ENCODE measurements at places on chromosomes 4 and X. TPM values are rescaled to one million over a fixed set of nuclear protein-coding genes. Genes with fewer than 3 reads are reported as not detected.

The BEND4 gene
- 0.03 TPM for total RNA-seq

The LUZP4 gene
- not detected for total RNA-seq

DNA sequence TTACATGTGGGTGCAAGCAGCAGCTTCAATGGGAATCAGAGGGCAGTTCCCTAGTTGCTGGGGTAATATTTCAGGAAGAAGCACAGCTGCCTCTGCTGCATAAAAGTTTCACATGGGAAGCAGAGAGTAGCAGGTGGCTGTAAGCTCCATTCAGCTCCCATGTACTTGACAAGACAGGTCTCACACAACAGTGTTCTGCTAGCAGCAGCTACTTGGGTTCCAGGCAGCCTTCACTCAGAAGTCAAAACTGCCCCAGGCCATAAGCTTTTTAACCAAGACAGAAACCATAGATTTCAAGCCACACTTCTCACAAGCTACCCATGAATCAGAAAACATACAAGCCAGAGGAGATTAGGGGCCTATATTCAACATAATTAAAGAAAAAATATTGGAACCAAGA is 41.4 kb upstream of the SPIN2A start:
- no peak for DNase-seq

The ITGB1BP2 gene
- total RNA-seq: 1.4 TPM

The POU3F4 gene
- total RNA-seq: not detected

The DDX3X gene
- total RNA-seq: 266 TPM

- DNase-seq: no peak
These were observed 543.5 kb downstream of the PDHA2 start for GRCh38 chr4:96383349-96383748.

DNA sequence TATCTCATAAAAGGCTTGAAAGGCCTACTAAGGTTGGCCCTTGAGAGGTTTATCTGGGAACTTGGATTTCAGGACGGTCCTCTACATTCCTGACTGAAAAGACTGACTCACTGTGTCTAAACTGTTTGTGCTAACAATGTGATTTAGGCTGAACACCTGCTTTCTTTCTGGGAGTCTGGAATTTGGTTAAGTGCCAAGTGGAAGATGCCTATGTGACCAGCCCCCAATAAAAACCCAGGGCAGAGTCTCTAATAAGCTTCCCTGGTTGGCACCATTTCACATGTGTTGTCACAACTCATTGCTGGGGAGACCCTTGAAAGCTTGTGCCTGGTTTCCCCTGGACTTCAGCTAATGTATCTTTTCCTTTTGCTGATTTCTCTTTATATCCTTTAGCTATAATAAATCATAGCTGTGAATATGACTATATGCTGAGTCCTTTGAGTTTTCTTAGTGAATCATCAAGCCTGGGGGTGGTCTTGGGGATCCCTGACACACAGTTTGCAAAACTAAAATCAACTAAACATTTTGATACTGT is 55.1 kb downstream of the GPR82 start:
- peak; percentile 65 for DNase-seq

The SSX4 gene
- 0.15 TPM for total RNA-seq

DNA sequence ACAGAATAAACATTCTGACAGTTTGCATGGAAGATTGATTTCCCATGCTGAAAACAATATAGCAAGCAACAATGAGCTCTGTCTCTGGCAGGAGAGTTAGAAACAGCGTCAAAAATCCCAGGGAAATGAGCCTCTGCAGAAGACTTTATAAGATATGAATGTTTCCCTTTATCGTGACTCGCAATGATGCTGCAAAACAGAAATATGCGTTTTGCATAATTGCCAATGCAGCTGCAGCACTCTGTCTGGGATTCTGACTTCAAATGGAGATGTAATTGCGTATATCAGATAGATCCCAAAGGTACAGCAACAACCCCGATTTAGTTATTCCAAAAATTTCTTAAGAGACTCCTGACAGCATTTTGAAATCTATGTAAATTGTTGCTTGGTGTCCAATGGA is 702.4 kb upstream of the EPHA5 start:
- DNase-seq: no peak

The UGT2B10 gene
- not detected for total RNA-seq

The FDCSP gene
- total RNA-seq: not detected

GRCh38 chrX:98731821-98732220 is 1678.3 kb downstream of the PCDH19 start:
- no peak for DNase-seq

All from Panc1 (cell line).